ENCODE measurements at places on chromosomes 5 and 9.

- no peak for DNase-seq
Observed at GRCh38 chr5:173703466-173703865, 87.0 kb upstream of the BOD1 start.

GRCh38 chr9:2874001-2874750, 30.3 kb upstream of the PUM3 start:
- no peak for DNase-seq

DNA sequence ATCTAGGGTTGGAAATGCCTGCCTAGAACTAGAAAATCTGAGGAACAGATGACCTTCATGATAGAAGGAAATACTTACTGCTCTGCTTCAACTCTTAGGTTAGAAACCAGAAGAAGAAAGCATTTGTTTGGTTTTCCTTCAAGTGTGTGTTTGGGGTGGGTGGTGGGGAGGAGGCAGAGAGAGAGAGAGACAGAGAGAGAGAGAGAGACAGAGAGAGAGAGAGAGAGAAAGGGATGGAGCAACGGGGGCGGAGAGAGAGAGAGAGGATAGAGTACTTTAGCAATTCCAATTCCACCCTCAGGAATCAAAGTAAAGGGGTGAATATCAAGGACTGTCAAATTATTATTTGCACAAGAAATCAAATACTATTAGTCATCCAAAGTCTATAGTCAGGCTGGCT, 29.2 kb upstream of the GCNT4 start:
- DNase-seq, result no peak

DNA sequence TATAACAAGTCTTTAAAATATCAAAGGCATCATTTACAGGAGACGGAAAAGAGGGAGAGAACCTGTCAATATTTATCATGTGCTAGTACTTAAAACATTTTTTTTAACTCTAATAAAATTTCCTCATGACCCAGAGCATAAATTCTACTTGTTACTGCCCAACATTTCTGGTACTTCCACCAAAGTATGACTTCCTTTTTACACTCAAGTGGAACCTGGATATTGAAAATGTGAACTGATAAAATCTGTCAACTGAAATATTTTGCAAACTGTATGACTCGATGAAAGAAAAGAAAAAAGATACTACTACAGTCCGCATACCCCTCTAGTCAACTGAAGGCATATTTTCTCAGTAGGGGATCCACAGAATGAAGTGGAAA, 37.1 kb downstream of the FAM13B start:
- DNase-seq, result no peak

DNA sequence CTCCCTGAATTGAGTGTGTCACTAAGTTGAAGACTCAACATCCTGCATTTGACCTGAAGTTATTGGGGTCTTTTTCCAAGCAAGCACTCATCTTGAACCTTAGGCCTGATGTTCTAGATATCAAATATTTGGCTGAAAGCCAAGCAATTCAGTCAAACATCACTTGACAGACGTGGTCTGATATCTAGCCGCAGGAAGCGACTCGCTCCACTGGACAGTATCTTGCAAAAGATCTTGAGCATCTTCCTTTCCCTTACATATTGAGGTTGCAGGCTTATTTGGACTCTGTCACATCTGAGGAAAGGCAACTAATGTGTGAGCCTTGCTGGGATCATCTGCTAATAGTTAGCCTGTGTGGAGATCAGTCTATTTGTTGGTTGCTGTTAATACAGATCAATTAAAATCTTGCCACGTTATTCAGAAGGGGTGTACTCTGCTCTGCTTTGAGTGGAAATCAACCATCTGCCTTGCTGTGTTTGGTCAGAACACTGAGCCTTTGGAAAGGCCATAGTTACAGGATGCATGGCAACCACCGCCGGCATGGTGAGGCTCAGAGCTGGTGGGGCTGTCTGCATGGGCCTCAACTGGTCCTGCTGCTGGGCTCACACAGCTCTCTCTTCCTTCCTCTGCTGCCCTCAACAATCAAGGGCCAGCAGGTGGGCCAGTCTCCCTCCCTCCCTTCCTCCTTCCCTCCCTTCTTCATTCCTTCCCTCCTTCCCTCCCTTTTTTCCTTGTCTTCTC, 166.9 kb upstream of the KLF9 start:
- DNase-seq, result peak; percentile 69

DNA sequence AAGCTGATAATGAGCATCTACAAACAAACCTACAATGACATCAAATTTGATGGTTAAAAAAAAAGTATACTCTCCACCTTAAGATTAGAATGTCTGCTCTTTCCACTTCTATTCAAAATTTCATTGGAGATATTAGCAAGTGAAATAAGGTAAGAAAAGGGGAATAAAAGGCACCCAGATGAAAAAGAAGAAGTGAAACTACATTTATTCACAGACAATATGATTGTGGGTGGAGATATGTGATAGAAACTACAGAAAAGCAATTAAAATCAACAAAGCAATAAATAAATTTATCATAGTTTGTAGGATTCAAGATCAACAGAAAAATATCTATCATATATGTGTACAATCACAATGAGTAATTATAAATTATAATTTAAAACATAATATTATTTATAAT, 395.1 kb upstream of the CCNH start:
- DNase-seq, result no peak

DNA sequence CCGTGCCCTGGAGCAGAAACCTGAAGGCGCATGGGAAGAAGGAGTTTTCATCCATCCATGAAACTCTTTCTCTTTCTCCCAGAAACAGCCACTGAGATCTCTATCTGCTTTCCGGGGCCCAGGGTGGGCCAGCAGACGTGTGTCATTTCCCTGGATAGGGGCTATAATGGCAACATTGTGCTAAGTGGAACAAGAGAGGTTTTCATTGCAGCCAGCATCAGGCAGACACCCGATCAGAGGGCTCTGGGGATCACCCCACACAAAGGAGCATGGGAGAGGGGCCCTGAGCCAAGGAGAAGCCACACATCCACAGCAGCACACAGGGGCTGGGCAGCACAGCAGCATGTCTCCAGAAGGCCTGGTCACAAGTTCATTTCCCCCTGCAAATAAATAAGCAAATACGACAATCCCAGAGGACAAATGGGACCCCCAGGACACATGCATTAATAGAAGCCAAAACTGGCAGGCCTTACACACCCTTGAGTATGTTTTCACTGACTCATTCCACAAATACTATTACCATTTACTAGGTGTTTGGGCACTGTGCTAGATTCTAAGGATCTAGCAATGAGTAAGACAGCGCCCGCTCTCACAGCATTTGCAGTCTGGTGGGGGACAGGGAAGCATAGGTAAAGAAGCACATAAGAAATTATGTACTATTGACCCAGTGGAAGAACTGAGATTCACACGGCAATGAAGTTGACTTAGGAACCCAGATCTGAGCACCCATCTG, 4.3 kb upstream of the AFAP1L1 start:
- DNase-seq, result no peak

GRCh38 chr9:97504381-97505216, 3.1 kb downstream of the TMOD1 start:
- DNase-seq, result no peak

- no peak for DNase-seq
Observed at GRCh38 chr9:95565982-95566381, 49.2 kb upstream of the PTCH1 start.

- DNase-seq, result no peak
Observed at GRCh38 chr9:75907329-75907728, 16.9 kb downstream of the PCSK5 start.

- peak; percentile 49 for DNase-seq
Observed at GRCh38 chr5:376799-377325, 55.3 kb downstream of the AHRR start.

DNA sequence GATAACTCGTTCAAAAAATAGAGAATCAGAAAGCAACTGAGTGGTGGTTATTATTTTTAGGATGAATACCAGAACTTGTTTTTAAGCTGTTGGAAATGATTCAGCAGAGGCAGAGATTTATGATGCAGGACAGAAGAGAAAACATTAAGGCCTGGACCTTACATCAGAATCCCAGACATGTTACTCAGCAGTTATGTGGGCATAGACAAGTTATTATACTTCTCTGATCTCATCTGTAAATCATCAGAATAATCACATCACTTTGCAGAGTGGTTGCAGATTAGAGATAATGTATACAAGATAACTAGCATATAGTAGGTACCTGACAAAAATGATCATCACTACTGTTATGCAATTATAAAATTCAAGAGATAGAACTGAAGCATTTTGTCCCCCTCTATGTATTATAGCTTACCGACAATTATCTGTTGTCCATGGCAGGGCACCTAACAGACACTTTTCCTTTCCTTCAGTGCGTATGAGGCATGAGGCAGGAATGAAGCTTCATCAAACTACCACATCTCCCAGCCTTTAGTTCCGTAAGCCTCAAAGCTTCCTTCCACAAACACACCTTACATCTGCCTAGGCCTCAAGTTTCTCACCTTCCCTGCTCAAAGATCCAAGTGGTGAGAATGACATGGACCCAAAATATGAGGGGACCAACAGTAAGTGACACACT, 165.9 kb downstream of the DENND1A start:
- DNase-seq, result no peak

DNA sequence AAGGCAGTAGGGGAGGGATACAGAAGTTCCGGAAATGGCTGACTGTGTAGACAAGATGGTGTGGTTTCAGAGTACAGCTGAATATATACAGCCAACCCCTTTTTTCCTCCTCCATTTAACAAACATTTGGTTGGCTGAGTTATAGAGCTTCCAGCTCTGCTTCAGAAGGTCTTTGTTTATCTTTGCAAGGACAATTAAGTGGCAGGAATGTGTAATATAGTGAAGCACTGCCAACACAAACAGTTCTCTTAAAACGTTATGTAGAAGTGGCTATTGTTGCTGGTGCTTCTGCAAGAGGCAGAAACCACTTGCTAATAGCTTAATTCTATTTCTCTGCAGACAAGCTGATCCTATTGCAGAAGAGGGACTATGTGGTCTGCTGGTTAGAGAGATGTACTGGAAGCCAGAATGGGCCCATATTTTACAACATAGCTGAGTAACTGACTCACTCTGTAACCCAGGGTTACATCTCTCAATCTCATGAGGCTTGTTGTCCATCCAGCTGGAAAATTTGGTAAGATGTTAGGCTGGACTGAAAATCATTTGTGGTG, 62.7 kb upstream of the OSMR start:
- DNase-seq, result no peak

GRCh38 chr5:61638476-61638875, 306.4 kb downstream of the ZSWIM6 start:
- no peak for DNase-seq

DNA sequence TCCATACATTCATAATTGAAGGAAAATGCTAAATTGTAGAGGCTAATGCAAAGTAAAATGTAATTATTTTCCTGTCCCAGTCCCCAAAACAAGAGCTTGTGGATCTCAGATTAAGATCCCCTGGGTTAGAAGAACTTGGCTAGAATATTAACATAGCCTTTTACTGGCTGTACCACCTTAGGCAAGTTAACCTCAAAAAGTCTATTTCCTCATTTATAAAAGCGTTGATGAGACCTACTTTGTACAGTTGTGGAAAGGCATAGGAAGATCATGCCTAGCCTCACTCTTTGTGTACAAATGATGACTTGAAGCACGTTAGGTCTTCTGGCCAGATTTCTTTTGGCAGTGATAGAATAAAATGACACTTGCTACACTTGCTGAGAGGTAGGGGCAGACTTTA, 97.2 kb downstream of the F2RL2 start:
- no peak for DNase-seq

DNA sequence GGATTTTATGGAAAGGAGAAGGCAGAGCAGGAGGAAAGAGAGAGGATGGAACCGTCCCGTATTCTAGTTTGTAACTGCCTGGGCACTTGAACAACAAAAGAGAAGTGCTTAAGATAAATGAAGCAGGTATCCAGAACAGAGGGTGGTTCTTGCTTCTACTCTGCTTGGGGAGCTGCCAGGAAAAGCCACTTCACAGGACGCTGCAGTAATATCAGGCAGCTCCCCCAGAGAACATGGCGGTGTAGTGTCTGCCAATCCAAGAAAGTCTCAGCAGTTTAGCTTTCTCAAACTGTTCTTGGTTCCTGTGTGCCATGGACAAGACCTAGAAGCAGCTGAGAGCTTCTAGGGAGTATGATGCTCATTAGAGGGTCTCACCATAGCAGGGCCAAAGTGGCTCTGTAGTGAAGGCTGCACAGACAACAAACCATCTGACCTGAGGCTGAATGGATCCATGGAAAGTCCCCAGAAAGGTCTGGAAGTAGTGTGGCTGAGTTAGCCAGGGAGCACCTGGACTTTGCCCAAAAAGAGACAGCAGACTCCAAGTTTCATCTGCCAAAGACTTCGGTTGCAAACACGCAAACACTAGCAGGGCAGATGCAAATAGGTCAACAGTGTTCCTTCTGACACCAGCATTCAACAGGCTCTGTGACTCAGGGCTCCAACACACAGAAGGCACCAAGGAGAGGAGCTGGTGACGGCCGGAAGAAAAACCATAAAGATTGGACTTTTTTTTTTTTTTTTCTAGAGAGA, 72.2 kb upstream of the TNFSF8 start:
- DNase-seq, result no peak

GRCh38 chr5:127406326-127407121, 110.9 kb upstream of the PRRC1 start:
- DNase-seq, result no peak

DNA sequence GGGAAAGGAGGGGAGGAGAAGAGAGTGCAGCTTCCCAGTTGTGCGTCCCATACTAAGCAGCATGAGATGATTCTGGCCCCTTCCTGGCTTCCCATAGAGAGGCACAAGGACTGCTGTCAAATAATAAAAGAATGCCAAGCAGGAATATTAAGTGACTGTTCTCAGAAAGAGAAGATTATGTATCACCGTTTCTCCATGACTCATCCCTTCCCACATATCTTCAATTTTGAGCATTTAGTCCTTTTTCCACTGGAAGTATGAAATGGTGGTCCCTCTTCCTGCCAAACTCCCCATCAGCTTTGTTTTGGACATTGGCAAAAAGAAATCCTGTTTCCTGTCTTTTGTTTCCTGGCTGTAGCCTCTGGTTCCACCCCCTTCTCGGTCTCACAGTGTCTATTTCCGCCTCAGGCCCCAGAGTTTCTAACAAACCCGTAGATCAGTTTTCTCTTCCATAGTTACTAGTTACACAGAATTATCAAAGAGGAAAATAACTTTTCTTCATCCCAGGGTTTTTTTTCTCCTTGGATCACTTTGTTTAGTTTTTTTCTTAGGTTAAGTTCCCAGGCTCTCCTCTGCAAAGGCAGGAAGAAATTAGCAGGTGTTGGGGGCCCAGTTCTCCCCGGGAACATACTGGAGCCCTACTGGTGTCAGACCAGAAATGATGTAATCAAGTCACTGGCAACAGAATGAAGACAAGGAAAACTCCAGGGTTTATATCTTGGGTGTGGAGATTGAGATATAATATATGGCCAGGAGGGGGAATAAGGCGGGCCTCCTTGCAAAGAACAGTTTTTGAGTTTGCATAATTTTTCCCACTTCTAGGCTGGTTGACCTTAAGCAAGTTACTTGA, 26.4 kb upstream of the ARHGAP26 start:
- no peak for DNase-seq

- DNase-seq, result no peak
Observed at GRCh38 chr9:127981559-127982121, 851 bp upstream of the EEIG1 start.

Measured in vagina (tissue), 2 donors.